ENCODE measurements at places on chromosomes 2 and 18. TPM values are rescaled to one million over a fixed set of nuclear protein-coding genes. Genes with fewer than 3 reads are reported as not detected.

ADAM23 gene
- total RNA-seq, result 0.77 TPM

DNA sequence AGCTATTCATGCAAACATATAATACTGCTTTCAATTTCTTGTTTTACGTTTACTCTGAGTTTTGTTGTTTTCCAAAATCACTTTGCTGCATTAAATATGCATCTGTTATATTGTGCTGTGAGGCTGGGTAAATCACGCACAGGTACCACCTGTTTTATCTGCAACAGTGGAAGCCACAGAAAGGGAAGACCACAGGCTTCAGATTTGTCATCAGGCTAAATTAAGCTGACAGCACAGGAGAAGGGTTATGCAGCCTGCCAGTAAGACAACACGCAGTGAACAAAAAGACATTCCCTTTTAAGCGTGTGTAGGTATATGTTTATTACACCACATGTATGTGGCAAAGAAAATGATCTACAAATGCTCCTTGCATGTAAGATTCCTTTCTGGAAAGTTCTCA lies 38.2 kb downstream of the ZNF516 start:
- DNase-seq, result no peak

SLC35G4 gene
- not detected for total RNA-seq

SPIRE1 gene
- total RNA-seq, result 16.6 TPM

DNA sequence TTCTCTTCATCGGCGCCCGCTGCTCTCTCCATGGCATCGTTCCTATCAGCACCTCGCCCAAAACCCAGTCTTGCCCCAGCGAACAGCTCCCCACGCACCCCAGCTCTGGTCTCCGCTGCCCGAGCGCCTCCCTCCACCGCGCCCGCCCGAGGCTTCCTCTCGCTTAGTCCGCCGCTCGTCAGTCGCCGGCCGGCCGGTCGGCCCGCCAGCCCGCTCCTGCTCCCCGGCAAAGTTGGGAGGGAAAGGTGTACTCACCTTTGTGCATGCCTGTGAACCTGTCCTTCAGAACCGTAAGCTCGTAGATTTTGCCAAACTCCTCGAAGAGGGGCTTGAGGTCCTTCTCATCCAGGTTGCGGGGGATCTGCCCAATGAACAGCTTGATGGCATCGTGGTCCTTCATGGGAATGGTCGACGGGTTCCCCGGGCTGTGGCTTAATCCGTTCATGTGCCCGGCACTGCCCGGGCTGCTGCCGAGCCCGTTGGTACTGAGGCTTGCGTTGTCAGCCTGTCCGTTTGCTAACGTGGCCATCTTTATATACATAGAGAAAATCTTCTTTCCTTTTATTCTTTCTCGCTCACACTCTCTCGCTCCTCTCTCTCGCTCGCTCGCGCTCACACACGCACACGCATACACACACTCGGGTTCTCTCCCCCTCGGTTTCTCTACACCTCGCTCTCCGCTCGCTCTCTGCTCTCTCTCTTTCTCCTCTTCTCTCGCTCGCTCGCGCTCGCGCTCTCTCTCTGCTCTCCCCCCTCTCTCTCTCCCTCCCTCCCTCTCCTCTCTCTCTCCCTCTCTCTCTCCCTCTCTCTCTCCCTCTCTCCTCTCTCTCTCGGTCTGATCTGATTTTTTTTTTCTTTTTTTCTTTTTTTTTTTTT lies at the start of gene CELF4:
TSS of gene CELF4 (minus strand) at position 698 of the 876 bp plus-strand sequence.
- peak; percentile 15 for DNase-seq

DNA sequence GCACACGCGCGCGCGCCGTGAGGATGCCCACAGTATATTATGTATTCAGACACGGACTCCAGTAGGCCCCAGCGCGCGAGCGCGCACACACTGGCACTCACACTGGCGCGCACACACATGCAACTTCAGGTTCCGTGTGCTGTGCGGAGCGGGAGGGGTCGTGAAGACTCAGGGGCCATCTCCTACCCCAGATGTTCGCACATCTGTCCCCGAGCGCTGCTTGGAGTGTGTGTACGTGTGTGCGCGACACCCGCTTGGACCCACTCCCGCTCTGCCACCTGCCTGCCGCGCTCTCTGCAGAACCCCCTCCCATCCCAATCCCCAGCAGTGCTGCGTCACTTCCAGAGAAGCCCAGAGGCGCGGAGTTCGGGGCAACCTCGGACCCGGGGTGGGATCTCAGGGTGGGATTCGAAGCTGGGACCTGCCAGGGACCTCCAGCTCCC lies 2.6 kb downstream of the NRP2 start:
- DNase-seq, result peak; percentile 64
